Posterior vena cava (tissue), 2 donors: ENCODE measurements at places on chromosomes 16 and 17. TPM values are rescaled to one million over a fixed set of nuclear protein-coding genes. Genes with fewer than 3 reads are reported as not detected.

Gene RND2
- total RNA-seq: 2.2 TPM

- no peak for DNase-seq
Measured at GRCh38 chr16:70680495-70681381, 5.1 kb downstream of the MTSS2 start.

GRCh38 chr16:67518676-67519075 is 10.0 kb upstream of the RIPOR1 start:
- no peak for DNase-seq

DNA sequence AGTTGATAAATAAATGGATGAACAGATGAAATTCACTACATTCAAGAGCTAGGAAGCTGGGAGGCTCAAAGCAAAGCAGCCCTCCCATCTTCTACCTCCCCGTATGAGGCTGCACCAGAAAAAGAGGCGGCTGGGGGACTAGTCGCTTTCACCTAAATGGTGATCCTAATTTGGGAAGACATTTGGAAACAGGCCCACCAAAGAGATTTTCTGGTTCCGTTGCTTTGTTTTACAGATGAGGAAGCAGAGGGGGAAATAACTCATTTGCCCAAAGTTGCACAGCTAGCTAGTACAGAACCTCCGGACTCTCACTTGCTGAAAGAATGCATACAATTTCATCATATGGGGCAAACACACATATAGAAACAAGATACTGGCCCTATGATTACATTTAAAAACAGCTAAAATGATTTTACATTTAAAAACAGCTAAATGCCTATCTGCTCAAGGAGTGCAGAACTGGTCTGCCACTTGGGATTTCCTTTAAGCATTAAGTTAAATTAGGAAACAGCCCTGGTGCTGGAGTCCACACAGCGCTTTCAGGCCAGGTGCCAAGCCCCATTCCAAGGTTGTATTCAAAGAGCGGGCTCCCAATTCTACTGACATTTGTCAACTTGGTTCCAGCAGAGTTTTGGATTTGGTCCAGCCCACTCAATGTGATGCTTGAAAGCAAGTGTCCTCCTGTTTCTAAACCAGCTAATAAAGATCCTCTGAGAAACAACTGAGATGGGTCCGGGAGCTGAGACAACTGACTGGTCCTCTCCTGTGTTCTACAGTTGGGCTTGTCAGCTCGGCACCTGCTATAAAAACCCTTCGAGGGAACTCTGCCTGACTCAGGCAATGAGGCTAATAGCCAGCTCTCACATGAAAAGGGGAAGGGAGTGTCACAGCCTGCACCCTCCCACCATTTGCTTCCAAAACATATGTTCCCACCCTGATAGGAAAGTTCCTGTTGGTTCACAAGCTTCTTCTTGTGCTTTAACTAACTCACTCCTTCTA is 11.7 kb downstream of the ERN1 start:
- no peak for DNase-seq

Gene MMP25
- total RNA-seq: 5.6 TPM

DNA sequence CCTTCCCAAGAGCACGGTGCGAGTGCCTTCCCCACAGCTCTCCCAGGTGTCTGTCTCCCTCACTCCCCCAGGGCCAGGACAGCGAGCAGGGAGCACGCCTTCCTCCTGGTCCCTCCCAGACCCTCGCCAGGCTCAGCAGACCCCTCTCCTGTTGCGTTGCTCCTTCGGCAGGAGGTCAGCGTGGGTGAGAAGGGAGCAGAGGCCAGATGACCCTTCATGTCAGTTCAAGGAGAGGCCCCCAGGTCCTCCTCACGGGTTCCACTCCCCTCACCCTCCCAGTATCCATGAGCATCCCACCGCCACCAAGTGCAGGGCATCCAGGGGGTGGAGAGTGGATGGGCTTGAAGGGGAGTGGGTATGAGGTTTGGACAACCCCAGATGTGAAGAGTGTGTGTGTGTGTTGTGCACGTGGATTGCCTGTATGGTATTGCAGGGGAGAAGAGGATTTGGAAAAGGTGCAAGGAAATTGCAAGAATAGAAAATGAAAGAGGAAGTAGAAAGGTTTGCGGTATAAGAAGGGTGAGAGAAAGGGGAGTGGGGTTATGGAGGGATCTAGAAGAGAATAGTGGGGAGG is 17.7 kb downstream of the SGCA start:
- no peak for DNase-seq

Gene OTOA
- total RNA-seq: 0.33 TPM

DNA sequence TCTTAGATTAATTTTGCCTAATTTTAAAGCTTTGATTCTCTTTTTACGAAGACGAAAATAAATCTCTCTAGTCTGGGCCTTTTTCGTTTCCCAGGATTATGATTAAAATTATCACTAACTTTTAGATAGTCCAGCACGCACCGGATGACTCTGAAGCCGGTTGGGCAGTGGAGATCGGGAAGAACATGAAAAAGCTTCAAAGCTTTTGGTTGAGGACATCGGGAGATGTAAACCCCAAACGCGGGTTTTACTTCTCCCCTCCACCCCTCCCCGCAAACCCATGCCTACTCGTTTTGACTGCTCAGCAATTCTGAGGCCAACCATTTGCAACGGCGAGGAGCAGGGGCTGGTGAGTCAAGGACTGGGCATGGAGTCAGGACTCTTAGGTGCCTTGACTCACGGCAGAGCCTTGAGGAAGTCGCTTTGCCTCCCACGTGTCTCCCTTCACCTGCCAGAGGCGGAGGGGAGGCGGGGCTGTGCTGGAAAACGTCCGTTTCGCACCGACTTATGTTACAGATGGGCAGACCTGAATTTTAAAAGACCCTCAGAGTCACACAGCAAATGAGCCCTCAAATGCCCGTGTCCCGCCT is 989 bp upstream of the DUSP14 start:
- DNase-seq: peak; percentile 91

GRCh38 chr16:22799113-22799512 is 14.8 kb upstream of the HS3ST2 start:
- no peak for DNase-seq
